ENCODE measurements at places on chromosomes 6 and 20.

GRCh38 chr20:3082955-3083952, 1.3 kb downstream of the AVP start:
- no peak for DNase-seq

DNA sequence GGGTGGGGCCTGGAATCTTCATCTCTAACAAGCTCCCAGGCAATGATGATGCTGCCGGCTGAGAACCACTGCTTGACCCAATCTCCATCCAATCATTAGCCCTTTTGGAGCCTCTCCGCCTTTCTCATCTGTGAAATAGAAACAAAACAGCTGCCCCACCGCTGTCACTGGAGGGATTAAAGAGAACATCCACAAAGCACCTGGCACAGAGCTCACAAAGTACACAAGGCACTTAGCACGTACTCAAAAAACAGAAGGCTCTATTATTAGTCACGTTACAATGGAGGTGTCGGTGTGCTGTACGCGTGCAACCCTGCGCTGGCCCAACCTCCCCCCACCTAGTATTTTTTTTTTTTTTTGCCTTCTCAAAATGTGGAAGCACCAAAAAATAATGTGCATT, 213.5 kb upstream of the ARID1B start:
- no peak for DNase-seq

DNA sequence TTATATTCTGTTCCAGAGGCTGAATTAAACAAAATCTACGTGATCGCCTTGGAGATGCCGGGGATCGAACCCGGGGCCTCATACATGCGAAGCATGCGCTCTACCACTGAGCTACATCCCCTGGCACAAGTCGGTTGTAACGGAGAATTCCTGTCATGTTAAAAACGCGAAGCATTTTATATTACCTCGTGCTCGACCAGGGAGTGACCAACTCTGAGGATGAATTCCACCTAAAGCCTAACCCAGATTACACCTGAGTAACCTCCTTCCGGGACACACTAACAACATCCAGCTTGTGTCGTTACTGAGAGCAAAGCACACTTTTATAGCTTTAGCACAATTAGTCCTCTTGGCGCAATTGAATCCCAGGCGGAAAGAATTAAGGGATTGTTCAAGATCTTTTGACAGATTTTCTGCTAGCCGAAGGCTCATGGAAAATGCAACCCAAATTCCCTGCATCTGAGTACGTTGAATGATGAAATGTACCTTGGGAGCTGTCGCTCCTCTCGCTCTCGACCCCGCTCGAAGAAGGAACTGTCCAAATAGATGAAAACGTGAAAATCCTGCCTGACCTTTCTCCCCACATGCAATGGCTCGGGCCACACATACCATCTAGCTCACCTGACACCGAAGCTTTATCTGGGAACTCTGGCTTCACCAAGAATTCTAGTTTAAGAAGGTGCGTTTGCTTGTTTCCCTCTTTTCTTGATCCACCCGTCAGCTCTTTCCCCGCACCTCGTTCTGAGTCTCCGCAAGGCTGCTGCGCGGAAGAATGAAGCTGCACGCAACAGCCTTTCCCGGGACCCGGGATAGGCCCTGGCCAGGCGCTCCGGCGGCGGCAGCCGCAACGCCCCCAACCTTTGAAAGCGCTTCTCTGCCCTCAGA, 148.3 kb downstream of the GPX5 start:
- DNase-seq, result peak; percentile 65

DNA sequence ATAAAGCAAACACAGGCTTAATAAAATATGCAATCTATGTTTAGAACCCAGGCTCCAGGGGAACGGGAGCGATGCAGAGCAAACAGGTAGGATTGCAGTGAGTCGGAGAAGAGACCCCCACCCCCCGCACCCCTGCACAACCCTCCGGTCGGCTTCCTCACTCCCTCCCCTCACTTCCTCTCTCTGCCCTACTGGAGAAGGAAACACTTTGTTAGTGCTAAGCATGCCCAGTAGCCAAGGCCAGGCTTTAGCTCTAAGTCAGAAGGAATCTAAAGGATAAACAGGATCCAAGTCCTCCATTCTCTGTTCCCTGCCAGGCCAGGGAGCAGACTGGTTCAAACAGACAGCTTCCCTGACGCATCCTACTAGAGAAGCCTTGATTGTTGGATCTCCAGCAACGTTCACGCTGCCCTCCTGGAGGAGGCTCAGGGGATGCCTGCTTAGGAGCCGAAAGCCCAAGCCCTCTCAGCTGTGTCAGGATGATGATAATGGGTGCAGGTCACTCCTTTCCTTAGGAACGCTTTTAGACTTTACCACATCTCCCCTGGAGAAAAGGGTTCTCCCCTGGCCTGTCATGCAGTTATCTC, 14.7 kb downstream of the FOXQ1 start:
- DNase-seq, result no peak

- no peak for DNase-seq
These were observed 423.2 kb downstream of the RFPL4B start for GRCh38 chr6:112770308-112770707.

Data from activated T-cell treated with anti-CD3 and anti-CD28 coated beads for 24 hours (primary cell).